Spinal cord (tissue), 10 donors: ENCODE measurements at places on chromosomes 1 and 21. TPM values are rescaled to one million over a fixed set of nuclear protein-coding genes. Genes with fewer than 3 reads are reported as not detected.

GRCh38 chr1:220544901-220545303, 17.0 kb downstream of the MARK1 start:
- H3K4me3 ChIP-seq: no peak overlapping the region
- no peak for DNase-seq
- no peaks in the 10 kb centered on the region for H3K27me3 ChIP-seq

DNA sequence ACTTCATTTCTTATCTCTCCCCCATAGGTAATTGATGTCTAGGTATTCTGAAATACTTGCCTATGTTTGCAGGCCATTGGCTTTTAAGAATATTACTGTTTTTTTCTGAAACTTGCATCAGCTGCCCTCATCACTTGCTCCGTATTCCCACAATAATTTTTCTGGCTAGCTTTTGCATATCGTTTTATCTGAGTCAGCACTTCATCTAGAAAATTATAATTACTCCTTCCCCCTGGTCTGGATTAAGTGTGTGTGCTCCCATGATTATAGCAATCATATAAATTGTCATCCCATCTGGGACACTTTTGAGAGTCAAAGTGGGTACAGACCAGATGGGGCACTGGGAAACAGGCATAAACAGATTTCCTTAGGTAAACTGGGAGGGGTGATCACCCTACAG, 583.2 kb upstream of the B3GALT2 start:
- H3K4me3 ChIP-seq: no peak overlapping the region
- H3K36me3 ChIP-seq: no peaks in the 10 kb centered on the region
- DNase-seq: no peak
- H3K27ac ChIP-seq: no peak overlapping the region

TCHH gene
- total RNA-seq: 0.10 TPM

TSPAN1 gene
- total RNA-seq: 0.50 TPM

OR2L13 gene
- 0.94 TPM for total RNA-seq

SLC6A17 gene
- total RNA-seq: 2.6 TPM

OR14K1 gene
- total RNA-seq: not detected

DNA sequence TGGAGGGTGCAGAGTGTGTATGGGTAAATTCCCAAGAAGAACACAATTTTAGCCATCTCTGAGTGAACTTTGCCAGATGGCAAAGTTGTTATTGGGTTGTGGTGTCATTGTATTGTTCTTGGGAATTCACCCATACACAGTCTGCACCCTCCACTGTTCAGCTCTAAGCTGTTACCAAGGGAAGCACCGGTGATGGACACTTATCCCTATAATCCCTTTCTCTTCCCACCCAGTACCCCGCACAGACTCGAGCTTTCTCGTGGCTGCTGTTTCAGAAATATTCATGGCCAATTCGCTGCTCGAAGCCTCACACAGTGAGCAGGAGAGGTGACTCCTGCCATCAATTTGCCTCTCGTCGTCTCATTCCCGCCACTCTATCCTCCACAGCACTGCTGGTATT, 95.7 kb upstream of the PALMD start:
- no peak for DNase-seq
- no peaks in the 10 kb centered on the region for H3K4me1 ChIP-seq
- H3K27ac ChIP-seq: no peak overlapping the region
- H3K36me3 ChIP-seq: no peaks in the 10 kb centered on the region

DNA sequence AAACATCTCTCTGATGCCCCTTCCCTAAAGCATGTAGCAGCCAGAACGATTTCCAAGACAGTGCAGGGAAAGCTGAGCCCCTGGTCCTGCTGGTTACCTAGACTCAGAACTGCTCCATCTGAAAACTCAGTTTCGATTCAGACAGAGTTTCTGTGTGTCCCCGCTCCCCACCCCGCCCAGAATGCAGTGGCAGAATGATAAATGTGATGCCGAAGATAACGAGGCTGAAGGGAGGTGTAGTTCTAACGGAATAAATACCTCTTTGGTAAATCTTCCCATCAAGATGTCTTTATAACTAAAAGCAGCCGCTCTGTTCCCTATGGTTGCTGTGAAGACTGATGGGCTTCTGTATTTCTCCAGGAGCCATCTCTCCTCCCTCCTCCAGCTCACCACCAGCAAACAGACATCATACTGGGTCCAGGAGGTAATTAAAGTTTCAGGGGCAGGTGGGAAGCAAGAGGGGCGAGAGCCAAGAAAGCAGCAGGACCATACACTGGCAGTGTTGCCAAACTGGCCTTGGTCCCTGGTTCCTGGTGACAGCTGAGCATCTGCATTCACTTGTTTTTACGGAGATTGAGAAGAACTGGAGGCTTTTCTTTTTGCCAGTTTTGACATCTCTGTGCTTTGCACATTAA, 76.9 kb downstream of the DDX20 start:
- no peak overlapping the region for H3K4me3 ChIP-seq
- peaks cover 10% of the 10 kb centered on the region for H3K4me1 ChIP-seq
- H3K27ac ChIP-seq: no peak overlapping the region
- no peaks in the 10 kb centered on the region for H3K27me3 ChIP-seq
- H3K36me3 ChIP-seq: no peaks in the 10 kb centered on the region

DNA sequence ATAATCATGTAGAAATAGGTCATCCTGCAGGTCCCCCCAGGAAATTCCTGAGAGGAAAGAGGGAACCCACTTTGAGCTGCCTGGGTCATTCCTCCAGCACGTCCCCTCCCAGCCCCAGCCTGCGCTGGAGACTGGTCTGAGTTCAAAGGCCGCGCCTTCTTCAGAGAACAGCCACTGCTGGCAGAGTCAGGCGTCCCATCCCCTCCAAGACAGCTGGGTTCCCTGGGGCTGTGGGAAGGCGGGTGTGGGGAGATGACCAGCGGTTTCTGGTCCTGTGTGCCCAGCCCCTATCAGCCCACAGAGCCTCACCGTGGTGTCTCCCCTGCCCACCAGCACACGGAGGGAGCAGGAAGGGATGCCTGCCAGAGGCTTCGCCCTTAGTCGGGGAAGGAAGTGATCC, 18.0 kb upstream of the TRAPPC10 start:
- H3K4me3 ChIP-seq: no peak overlapping the region
- DNase-seq: no peak
- H3K4me1 ChIP-seq: no peaks in the 10 kb centered on the region
- no peaks in the 10 kb centered on the region for H3K36me3 ChIP-seq
- no peaks in the 10 kb centered on the region for H3K27me3 ChIP-seq
